ENCODE measurements at places on chromosomes 11 and 22. TPM values are rescaled to one million over a fixed set of nuclear protein-coding genes. Genes with fewer than 3 reads are reported as not detected.
A peak's percentile ranks its signal among the peaks of the same experiment; 100 is the strongest.

DTX4 gene
- polyA plus RNA-seq = 19.4 TPM

LSP1 gene
- polyA plus RNA-seq = 77.7 TPM

RNF214 gene
- 20.9 TPM for polyA plus RNA-seq

PLA2G3 gene
- polyA plus RNA-seq = not detected

GRCh38 chr11:22471385-22471784 lies 133.2 kb downstream of the SLC17A6 start:
- no peak for DNase-seq

GRCh38 chr22:44730022-44730393 lies 22.4 kb upstream of the ARHGAP8 start:
- peak; percentile 58 for DNase-seq

DNA sequence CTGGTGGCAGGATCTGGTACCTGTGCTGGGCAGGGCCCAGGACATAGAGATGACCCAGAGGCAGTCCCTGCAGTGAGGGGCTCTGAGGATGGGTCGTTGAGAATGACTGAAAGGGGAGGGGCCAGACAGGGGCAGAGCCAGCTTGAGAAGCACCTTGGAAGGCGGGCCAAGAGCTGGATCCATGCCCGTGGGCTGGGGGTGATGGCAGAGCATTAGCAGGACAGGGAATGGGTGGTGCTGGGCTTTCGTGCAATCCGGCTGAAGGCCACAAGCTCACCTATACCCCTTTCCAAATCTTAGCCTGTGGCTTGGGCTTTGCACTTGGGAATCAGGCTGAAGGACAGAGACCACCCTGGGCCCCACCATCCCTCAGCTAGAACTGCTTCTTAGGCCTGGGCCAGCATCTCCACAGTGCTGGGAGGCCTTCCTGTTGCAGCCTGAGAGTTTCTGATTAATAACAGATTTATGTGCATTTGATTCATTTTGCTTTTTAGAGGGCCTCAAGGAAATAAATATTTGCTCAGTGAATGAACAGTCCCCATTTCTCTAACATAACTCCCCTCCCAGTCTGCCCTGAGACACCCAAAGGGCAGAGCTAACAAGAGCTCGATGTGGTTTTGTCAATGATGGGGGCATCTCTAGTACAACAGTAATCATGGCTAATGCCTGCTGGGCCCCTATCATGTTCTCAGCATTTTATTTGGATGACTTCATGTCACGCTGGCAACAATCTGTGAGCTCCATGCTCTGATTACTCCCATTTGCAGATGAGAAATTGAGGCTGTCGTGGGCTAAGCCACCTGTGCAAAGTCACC lies 39.3 kb downstream of the RIBC2 start:
- DNase-seq = no peak

GRCh38 chr11:74474316-74474715 lies 7.0 kb upstream of the KCNE3 start:
- DNase-seq = no peak

DNA sequence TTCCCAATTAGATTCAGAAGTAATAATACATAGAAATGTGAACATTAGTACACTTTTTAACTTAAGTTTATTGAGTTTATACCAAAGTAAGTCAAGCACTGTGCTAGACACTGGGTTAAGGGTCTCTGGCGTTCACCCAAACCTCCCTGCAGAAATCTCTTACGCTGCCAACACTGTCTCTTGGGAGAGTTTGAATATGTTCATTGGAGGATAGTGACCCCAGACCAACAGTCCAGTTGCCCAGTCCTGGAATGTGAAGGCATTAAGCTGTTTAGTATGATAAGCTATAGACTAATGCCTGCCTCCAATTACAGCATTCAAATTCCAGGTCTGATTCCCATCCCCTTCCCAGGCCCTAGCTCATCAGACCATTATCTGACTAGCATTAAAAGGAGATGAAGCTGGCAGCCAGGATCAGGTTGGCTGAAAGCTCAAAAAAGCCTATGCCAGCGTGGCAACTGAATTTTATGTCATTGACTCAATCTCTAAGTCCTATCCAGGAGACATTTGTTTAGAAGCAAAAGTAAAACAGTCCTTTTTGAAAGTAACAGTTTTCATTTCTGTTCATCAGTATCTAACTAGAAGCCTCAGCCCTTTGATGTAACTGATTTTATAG lies 77.8 kb downstream of the SFI1 start:
- DNase-seq = no peak

DNA sequence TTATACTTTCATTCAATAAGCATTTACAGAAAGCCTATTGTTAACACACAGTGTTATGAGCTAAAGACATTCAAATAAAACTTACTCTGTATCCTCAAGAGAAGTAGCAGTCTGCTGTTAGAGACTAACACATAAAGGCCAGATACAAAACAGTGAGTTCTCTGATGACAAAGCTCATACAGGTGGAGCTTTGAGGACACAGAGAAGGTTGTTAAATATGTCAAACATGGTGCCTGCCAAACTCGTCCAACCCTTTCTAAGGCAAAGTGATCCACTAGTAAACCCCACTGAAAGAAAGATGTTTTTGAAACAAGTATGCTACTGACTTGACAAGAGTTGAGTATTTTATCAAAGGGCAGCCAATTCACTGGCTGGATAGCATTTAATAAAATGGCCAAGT lies 70.1 kb downstream of the C2CD3 start:
- DNase-seq = no peak

- DNase-seq = no peak
Measured at GRCh38 chr11:20250644-20251247, 90.5 kb upstream of the DBX1 start.

DNA sequence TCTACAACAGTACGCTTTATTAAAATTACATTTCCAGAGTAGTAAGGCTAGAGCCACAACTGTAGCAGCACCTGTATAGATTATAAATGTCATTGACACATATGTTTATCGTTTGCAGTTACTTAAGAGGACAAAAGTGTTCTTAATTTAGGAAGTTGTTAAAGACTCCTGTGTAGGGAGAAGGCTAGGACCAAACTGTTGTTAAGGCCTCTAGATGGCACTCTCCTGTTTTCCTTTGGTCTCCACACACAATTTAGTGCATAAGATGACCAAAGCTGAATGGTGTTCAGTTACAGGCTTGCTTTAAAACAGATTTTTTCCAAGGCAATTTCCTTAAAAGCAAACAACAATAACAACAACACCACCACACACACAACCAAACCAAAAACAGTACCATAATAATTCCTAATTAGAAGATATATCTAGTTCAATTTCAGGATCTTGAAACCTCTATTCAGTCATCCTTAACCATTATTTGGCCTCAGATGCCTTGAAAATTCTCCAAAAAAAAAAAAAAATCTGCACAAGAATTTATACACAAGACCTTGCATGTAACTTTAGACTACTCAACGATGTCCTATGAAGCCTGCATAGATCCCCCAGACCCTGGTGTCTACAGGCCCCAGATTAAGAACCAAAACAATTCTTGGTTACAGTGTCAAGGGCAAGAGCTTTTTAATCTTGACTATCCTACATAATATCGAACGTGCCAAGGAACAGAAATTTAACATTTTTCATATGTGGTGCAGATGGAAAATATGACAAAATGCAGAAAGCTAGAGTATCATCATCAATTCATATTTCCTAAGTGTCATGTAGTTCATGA lies 42.6 kb upstream of the APOA1 start:
- peak; percentile 58 for DNase-seq

- DNase-seq = no peak
Measured at GRCh38 chr11:108432783-108433182, 34.5 kb downstream of the C11orf65 start.
